Sigmoid colon (tissue), 7 donors: ENCODE measurements at places on chromosomes 2 and 18.

GRCh38 chr2:10326707-10327594 lies 24.2 kb downstream of the HPCAL1 start:
- no peak for DNase-seq

DNA sequence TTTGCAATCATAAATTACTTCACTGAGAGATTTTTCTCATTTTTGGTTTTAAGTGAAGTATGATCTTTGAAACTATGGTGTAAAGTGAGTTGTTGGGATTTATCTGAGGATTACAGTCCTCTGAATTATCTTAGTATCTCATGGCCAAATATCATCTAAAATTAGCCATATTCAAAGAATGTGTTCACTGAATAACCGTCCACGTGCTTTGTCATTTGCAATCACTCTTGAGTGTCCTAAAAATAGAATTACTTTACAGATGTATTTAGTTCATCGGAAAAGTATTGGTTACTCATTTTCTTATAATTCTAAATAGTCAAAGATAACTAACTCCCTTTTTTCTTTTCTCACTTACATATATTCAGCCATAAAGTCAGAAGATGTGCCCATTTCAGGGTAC lies 141.2 kb downstream of the RTN4 start:
- DNase-seq, result no peak

- no peak for DNase-seq
Observed at GRCh38 chr2:103284750-103285149, 522.9 kb downstream of the TMEM182 start.

DNA sequence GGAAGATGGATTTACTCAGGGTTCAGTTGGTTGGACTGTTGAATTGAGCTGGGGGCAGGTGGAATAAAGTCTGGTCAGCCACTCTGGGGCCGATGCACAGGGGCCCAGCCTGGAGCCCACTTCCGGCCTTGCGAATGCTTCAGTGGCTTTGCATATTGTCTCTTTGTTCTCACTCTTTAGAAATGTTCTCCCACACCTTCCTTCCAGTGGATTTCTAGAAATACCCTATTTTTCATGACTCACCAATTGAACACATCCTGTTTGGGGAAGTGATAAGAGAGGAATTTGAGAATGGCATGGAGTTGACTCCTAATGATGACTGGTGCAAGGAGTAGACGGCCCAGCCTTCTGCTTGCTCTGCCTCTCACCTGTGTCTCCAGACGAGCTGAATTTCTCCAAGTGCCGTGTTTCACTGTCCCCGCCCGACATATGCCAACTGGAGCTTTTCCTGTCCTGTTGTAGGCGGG lies 28.1 kb downstream of the ASAP2 start:
- no peak for DNase-seq
